ENCODE measurements at places on chromosomes 4 and X. TPM values are rescaled to one million over a fixed set of nuclear protein-coding genes. Genes with fewer than 3 reads are reported as not detected.

ESX1 gene
- total RNA-seq: 0.06 TPM

CLDN22 gene
- not detected for total RNA-seq

CCKAR gene
- not detected for total RNA-seq

CSAG1 gene
- 0.53 TPM for total RNA-seq

SPANXD gene
- total RNA-seq: not detected

FHDC1 gene
- 1.1 TPM for total RNA-seq

UBE2A gene
- total RNA-seq: 154 TPM

CDKL5 gene
- total RNA-seq: 4.5 TPM

BEND2 gene
- not detected for total RNA-seq

SPINK2 gene
- not detected for total RNA-seq

GEMIN8 gene
- total RNA-seq: 9.6 TPM

POLA1 gene
- 12.1 TPM for total RNA-seq

SLC39A8 gene
- total RNA-seq: 11.0 TPM

HTRA3 gene
- 19.4 TPM for total RNA-seq

PRDM8 gene
- 0.33 TPM for total RNA-seq

NAA11 gene
- total RNA-seq: not detected

DCAF16 gene
- total RNA-seq: 6.3 TPM

CT45A3 gene
- 0.12 TPM for total RNA-seq

FGFBP1 gene
- total RNA-seq: 2.5 TPM

GLUD2 gene
- 2.4 TPM for total RNA-seq

MAGEB17 gene
- total RNA-seq: not detected

GYPE gene
- not detected for total RNA-seq

GSX2 gene
- total RNA-seq: not detected

TRIM75 gene
- not detected for total RNA-seq

HMGN5 gene
- total RNA-seq: 2.1 TPM

MAGEA2 gene
- total RNA-seq: not detected

UGT2B15 gene
- total RNA-seq: 0.14 TPM

SSX3 gene
- total RNA-seq: not detected

LAMTOR3 gene
- 29.0 TPM for total RNA-seq

SLC10A6 gene
- total RNA-seq: not detected

APBB2 gene
- 14.3 TPM for total RNA-seq

RRH gene
- 0.06 TPM for total RNA-seq

RAB9A gene
- total RNA-seq: 29.1 TPM

GRIA3 gene
- total RNA-seq: not detected

CLCN4 gene
- 4.0 TPM for total RNA-seq

DNAJB14 gene
- 19.6 TPM for total RNA-seq

LDB2 gene
- not detected for total RNA-seq

MAPK10 gene
- 0.29 TPM for total RNA-seq

SPANXA2 gene
- not detected for total RNA-seq

DDX3X gene
- 220 TPM for total RNA-seq

SSX2B gene
- total RNA-seq: not detected

NSUN7 gene
- total RNA-seq: 0.39 TPM

TEX11 gene
- not detected for total RNA-seq

CXCL11 gene
- total RNA-seq: 0.31 TPM

OPRPN gene
- not detected for total RNA-seq

CT47B1 gene
- total RNA-seq: not detected

Measured in A549 treated with dexamethasone at 1 μM for 4 hours (cell line).